ENCODE measurements at places on chromosomes 6 and 20.

- no peak for DNase-seq
These were observed 143.2 kb upstream of the ZNF217 start for GRCh38 chr20:53736757-53737395.

- DNase-seq, result no peak
These were observed 2.6 kb downstream of the BPIFB2 start for GRCh38 chr20:33010133-33010504.

GRCh38 chr6:158312672-158313397 lies 570 bp downstream of the TULP4 start:
- DNase-seq, result no peak

DNA sequence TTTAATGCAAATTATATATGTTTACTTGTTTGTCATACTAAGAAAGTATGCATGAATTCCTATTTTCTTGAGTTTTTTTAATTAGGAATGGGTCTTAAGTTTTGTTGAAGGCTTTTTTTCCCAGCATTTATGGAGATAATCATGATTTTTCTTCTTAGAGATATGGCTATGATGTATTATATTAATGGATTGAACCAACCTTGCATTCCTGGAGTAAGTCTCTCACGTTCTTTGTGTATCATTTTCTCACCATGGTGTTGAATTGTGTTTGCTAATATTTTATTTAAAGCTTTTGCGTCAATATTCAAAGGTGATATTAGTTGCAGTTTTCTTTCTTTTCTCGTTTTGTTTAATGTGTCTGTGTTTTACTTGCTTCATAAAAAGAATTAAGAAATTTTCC lies 48.4 kb upstream of the SLC35D3 start:
- DNase-seq, result no peak

GRCh38 chr20:47677635-47678453 lies 107.4 kb downstream of the SULF2 start:
- no peak for DNase-seq

DNA sequence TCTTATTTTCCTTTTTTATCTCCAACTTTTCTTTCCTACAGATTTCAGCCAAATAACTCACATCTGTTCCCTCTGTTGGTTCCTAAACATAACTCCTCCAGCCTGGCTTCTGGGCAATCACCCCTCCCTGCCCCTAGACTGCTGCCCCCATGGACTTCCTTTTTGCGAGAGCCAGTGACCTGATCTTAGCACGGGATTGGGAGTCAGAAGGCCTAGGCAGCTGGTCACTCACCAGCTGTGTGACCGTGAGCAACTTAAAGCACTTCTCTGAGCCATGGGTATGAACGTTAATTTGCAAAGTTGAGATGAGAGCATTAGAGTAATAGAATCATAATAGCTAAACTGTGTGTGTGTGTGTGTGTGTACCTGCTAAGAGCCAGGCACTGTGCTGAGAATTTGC lies 4.5 kb upstream of the MMP9 start:
- no peak for DNase-seq

Data from anterior cingulate cortex (tissue), 58 donors.